ENCODE measurements at places on chromosomes 2 and 18.

- DNase-seq: no peak
These were observed 160.8 kb upstream of the KYNU start for GRCh38 chr2:142716463-142717242.

GRCh38 chr18:3425446-3425845 is 24.5 kb upstream of the TGIF1 start:
- no peak for DNase-seq

DNA sequence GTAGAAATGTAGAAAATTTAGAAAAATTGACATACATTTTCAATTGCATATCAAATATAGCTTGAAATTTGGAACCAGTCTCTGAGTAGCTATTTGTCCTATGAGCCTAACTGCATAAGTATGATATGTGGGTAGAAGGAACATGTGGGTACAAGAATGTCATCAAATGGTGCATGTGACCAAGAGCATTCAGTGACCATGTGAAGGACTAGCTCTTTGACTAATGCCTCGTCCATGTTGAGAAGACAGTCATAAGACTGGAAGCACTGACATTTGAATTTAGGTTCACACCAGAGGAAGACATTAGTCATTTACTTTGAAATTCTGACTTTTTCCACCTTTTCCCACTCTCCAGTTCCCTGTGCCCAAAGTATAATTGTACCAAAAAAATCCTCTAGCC is 12.6 kb downstream of the MRPL44 start:
- no peak for DNase-seq

DNA sequence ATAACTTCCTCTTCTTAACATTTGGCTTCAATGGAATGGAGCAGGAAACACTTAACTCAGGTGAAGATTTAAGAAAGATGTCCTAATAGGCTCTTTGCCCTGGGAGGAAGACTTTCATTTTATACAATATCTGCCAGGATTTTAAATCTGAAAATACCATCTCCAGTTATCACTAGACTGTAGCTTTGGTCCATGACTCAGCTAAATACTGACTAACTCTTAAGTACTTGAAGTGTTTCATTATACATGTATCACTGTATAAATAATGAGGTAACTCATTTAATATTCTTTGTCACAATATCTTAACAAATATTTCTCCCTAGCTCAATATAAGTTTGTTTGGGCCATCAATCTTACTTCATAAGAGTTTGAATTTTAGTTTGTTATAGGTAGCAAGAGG is 34.7 kb downstream of the RBKS start:
- DNase-seq: no peak

DNA sequence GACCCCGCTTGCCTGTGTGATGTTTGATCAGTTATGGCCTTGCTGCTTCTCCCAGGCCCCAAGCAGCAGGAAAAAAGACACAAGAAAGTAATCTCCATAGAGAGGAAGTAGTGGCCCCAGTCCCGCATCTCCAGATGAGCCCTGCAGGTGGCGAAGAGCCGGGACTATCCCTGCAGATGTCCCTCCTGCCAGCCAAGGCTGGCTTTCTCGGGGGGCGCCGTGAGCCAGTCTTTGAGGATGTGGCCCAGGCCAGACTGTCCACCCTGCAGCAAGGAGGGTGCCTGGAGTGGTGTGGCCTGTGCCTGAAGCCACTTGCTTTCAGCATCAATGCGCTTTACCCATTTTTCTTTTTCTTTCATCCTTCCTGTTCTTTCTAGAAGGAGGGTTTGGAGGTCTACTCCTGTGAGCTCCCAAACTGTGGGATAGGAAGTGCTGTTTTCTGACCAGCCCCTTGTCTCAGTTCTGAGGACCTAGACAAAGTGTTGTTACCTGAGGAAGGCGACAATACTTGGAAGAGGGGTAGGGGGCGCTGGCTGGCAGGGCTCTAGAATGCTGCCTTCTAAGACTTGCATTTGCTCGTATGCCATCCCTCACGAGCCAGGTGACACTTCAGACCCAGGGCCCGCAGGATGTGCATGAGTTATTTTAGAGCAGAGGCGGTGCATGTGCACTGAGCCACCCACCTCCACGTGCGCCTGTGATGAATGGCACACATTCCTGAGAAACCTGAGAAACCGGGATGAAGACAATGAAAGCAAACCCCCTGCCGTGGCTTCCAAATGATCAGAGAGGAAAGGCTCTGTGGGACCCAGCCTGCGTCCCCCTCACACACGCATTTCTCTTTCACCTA is 255.8 kb downstream of the FBXO15 start:
- DNase-seq: no peak
